ENCODE measurements at places on chromosomes 16 and 17.
A peak's percentile ranks its signal among the peaks of the same experiment; 100 is the strongest.

GRCh38 chr16:2751577-2752034 lies 832 bp upstream of the SRRM2 start:
- peak; percentile 59 for DNase-seq

GRCh38 chr16:84953190-84953746 lies 58.1 kb downstream of the ZDHHC7 start:
- DNase-seq = no peak

DNA sequence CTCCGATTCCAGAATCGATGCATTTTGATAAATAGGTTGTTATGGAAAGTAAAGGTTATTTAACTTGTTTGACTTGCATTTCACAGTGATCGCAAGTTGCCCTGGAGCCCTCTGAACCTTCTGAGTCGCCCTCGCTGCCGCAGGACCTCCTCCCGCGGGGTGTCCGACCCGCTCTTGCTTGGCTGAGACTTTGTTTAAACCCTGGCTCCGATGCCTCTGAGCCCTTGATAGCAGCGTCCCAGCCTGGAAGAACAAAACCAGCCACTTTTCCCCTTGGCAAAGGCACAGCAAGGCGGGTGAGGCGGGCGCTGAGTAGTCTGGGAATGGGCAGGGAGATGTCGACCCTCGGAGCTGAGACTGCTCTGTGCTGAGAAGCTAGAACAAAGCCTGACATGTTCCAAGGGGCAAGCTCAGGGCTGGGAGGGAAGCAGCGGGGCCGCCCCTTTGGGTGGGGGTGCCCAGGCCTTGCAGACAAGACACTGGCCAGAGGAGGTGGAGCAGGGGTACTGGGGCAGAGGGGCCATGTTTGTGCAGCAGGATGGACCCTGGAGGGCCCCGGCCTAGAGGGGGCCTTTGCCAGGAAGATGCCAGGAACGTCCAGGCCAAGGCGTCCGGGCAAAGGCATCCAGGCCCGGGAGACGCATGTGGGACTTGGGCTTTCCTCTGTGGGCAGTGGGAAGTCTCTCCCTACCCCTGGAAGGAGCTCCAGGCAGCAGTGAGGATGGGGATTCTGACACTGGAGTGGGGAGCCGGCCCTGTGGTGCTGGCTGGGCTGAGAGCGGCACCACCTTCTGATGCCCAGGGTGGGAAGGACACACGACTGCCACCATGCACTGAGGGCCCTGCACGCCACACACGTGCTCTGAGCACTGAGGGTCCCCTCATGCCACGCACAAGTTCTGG lies 30.3 kb upstream of the CDH15 start:
- DNase-seq = peak; percentile 23

- DNase-seq = no peak
These were observed 19.6 kb upstream of the P2RX1 start for GRCh38 chr17:3935825-3936355.

DNA sequence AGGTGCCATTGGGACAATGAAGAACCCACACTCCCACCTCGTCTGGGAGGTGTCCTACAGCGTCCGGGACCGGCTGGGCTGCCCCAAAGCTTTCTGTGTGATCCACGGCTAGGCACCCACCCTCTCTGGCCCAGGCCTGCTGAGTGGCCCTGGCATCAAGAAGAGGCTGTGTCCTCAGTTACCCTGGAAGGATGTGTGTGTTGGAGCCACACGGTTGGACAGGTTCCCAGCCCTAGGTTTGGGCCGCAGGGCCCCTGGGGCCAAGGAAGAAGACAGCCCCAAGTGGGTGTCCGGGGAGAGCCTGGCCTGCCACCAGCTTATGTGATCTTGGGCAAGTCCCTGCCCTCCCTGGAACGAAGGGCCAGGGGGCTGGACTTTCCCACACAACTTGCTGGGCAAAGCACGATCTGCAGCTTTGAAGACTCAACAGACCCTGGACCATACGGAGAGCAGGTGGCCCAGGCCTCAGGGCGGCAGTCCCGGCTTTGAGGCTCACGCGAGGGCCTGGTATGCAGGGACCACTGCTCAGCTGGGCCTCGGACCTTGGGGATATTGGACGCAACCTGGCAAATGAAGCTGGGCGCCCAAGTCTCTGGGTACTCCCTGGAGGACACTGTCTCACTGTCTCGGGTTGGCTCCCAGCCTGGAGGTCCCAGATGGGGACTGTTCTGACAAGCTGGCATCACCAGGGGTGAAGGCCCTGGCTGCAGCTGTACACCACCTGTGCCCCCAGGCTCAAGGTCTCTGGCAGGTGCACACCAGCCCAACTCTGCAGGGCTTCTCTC lies 17.5 kb downstream of the MYBBP1A start:
- DNase-seq = no peak
